Stimulated activated CD8-positive, alpha-beta memory T cell treated with anti-CD3 and anti-CD28 coated beads, Interleukin-4, amount 100 ng/mL, for 48 hours (primary cell): ENCODE measurements at places on chromosomes 12 and 14.

- DNase-seq = no peak
Measured at GRCh38 chr12:39831587-39832315, 212.1 kb upstream of the ABCD2 start.

DNA sequence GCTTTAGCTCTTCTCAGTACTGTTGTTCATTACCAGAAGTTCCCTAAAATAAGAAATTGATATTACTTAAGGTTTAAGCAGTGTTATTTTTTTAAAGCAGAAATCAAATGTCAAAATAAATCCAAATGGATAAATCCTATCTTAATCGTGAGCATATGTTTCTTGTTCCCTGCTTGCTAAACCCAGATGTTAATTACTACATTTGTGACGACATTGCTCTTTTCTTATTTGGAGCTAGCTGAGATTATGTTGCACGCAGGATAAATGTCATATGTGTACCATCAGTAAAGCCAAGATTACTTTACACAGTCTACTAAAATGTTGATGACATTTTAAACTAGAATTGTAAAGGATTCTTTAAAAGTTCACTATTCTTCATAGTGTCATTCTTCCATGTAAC, 157.5 kb downstream of the PLCZ1 start:
- no peak for DNase-seq

- no peak for DNase-seq
Measured at GRCh38 chr14:39912192-39913100, 480.2 kb upstream of the FBXO33 start.

DNA sequence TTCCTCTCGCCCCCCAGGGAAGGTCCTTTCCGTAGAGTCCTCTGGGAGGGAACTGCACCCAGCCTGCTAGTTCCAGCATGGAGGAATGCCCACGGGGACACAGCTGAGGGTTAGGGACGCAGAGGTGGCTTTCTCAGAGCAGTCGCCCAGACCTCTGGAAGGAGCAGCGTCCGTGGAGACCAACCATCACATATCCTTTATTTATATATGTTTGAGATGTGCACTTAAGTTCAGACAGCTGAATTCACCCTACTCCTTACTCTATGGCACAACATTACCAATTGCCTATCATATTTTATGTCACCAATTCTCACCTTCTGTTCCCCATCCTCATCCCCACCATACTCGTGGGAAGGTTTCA, 305.6 kb upstream of the DIO3 start:
- no peak for DNase-seq

GRCh38 chr14:58151133-58152013, 640 bp downstream of the ARMH4 start:
- no peak for DNase-seq

DNA sequence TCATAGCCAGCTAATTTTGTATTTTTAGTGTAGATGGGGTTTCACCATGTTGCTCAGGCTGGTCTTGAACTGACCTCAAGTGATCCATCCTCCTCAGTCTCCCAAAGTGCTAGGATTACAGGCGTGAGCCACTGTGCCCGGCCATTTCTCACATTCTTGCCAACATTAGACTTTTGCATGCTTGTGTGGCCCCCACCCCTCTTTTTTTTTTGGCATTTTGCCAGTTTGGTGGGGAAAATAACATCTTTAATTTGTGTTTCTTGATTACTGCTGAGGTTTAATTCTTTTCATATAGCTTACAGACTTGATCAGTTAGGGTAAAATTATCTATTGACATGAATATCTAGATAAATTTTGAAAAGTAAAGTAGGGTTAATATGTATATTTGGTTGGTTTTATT, 3.8 kb downstream of the CCT2 start:
- no peak for DNase-seq

GRCh38 chr12:80712866-80713265, 3.8 kb upstream of the MYF5 start:
- no peak for DNase-seq

GRCh38 chr14:101731187-101732080, 30.1 kb upstream of the PPP2R5C start:
- DNase-seq = peak; percentile 87

DNA sequence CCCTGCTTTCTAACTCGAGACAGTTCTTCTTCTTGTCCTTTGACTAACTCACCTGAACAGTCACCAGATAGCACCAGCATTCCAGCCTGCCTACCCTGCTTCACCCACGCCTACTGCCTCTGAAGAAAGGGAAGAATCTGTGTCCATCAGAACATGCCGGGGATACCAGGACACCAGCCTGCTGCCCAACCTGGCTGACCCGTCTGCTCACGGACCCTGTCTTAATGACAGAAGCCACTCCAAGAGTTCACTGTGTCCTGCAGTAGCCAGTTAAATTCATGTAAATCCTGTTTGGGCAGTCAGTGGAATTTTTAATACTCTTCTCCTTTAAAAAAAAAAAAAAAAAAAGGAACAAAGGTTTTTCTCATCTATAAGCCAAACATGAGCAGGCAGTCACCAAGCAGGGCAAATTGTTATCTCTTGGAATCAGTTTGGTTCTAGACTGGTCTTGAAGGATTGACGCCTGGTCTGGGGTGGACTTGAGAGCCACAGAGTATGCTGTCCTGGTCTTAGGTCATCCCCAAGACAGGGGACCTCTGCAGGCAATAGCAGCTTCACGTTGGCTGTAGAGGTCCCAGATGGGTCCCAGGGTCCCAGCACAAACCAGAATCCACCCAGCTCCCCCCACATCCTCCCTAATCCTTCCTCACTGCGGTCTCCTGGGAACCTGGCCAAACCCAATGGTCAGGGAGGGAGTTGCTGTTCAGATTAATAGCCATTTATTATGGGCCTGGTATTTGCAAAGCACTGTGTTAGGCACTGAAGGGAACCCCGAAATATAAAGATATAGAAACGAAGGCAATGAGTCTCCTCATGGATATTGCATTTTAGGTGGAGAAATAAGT, 181.1 kb upstream of the HIF1A start:
- peak; percentile 19 for DNase-seq

DNA sequence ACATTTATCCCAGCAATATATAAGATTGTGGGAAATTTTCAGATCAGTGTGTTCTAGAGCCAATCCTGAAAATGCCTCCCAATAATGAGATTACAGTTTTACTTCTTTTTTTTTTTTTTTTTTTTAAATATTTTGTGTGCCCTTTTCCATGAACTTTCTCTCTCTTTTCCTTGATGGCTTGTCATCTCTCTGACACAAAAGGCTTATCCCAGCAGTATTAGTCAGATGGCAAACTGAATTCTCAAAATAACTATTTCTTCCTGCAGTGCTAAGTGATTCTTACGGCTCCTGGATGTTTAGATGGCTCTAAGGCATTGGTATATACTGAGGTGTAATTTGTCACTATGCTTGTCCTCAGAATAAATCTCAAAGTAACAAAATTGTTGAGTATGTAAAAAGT, 86.7 kb downstream of the LRP6 start:
- no peak for DNase-seq

DNA sequence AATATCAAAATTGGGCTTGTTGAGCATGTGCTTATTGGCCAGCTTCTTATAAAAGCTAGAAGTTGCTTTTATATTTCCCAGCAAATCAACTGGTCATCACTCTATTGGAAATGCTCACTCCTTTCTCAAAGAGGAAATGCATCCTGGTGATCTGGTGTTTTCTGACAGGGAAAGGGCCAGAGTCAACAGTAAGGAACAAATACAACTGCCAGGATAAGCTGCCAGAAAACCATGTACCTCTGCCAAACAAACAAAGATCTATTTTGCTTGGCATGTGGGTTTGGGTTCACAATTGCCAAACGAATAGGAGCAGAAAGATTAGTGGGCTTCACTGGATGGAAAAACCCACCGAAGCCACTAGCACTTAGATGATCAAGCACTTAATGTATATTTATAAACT, 126.9 kb upstream of the PDZRN4 start:
- DNase-seq = no peak

DNA sequence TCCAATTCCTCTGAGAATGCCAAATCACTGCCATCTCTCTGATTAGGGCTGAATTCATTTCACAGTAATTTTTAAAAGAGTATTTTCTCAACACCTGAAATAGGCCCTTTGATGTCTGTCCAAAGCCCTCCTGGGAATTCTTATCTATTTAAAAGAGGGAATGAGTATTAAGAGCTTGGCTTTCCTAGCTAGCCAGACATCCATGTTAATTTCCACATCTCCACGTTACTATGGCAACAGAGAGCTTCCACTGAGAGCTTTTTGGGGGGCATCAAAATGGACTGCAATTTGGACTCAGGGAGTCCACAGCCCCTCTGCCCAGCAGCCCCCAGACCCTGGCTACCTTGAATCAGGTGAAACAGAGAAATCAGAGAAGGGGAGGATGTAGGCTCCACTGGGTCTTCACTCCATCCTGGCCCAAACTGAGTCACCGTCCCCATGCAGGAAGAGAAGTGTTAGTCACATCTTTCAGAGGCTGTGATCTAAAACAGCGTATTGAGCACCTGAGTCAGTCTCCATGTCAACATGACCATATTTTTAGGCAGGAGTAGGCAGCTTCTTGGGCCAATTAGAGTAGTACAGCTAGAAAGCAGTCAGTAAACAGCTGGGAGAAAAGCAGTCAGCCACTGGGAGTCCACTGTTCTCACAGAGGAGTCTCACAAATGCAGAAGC, 7.0 kb upstream of the FICD start:
- DNase-seq = no peak

GRCh38 chr12:1553987-1554982, 40.1 kb downstream of the FBXL14 start:
- peak; percentile 70 for DNase-seq

- DNase-seq = no peak
Measured at GRCh38 chr12:94122591-94122990, 25.8 kb upstream of the PLXNC1 start.

- no peak for DNase-seq
Measured at GRCh38 chr12:14554281-14555007, 13.2 kb downstream of the PLBD1 start.

DNA sequence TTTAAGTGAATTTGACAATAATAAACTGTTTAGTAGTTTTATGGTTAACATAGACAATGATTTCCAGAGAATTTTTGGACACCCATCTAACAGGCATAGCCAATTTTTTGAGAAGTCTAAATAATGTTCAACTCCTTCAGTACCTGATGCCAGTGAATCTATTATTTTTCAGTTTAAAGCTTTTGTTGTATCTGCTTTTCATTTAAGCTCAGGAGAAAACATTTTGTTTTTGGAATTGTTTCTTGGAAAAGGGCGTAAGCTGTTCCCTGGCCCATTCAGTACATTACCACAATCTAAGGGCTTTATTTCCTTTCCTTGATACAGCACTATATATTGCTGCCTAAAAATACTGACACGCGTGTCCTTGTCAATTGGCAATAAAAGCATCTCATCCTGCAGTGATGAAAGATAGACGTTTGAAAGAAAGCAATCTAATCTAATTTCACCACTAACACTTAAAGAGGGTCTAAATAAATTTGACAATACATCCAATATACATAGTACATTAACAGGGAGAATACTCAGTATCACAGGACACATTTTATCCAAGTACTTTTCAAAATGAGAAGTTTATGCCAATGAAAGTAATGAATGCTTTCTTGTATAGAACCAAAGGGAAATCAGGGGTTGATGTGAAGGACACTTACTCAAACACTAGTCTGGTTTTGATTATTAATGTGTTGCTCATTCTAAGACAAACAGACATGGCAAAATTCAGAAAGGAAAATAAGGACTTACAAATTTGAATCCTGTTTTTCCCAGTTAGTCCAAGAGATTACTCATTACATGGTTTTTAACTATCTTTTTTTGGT, 104.2 kb upstream of the LGR5 start:
- no peak for DNase-seq

DNA sequence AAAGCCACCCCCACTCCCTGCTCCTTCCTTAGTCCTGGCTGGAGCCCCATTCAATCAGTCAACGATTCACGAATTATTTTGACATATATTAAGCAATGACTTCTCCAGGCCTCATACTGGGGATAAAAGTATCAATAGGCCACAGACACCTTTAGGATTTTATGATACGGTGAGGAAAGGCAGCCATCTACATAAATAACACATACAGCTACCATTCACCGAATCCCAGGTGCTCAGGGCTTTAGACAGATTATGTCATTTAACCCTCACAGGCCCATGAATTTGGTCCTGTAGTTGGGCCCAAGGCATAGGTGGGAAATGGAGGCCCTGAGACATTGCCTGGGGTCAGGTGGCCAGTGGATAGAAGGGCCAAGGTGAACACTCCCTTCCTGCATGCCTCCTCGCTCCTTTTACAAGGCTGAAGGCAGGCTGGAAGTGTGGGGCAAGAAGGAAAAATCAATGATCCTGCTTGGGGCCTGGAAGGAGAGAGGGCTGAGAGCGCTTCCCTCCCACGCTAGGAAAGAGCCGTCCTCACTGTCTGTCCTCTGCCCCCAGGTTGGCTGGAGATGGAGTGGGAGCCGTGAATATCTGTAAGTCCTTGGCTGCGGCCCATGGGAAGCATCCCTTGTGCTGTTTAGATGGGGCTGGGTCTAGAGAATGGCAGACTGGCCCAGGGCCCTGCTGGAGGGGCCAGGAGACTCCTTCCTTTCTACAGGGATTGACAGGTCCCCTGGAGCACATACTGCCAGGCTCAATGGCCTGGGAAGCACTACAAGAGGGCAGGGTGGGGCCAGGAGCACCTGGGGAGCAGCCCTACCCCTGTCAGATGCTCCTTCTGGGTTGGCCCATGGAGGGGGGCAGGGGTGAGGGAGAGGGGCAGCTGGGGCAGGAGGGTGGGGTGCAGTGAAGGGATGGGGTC, 14.8 kb downstream of the KRT7 start:
- DNase-seq = no peak

DNA sequence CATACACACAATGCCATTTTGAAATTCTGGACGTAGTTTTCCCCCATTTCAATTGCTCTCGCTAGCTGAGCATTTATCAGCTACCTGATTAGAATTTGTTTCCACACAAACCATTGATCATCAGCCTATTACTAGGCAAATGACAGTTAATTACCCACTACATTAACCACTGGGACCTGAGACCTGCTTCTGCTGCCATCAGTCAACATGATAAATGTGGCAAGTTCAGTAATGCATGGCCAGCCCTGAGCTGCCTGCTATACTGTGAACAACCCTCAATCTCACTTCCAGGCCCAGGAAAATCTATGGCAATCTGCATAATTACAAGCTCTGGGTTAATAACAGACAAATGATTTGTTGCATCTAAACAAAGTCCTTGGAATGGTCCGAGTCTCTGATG, 43.5 kb downstream of the LMO3 start:
- DNase-seq = no peak

GRCh38 chr12:49420556-49420955, 53.3 kb downstream of the SPATS2 start:
- DNase-seq = no peak

DNA sequence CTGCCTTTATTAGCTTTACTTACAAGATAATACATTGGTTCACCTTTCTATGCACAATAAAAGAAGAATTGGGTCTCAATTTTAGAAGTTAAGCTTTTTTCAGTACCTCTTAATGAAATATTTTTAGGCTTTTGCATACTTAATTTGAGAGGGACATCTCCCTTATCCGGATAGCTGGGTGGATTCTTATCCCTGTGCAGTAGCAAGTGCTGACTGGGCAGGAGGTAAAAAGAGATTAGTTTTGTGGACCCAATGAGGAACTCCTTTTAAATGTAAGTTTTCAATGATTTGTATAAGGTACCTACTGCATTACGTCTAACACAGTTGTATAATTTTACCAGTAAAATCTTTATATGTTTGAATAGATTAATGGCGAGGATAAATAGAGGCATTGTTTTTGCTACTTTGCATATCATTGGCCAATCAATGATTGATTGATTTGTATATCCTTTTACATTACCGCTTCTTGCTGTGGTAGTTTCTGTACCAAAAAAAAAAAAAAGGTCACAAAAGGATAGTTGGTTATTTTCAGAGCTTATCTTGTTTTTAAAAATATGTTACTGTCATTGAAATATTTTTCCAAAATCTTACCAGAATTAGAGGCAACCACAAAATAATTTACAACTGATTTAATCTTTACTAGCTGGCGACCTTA, 2.2 kb downstream of the CPSF6 start:
- no peak for DNase-seq
